T-helper 17 cell (primary cell): ENCODE measurements at places on chromosomes 5 and 9.

- DNase-seq, result no peak
These were observed 108.4 kb downstream of the MSX2 start for GRCh38 chr5:174832811-174833210.

DNA sequence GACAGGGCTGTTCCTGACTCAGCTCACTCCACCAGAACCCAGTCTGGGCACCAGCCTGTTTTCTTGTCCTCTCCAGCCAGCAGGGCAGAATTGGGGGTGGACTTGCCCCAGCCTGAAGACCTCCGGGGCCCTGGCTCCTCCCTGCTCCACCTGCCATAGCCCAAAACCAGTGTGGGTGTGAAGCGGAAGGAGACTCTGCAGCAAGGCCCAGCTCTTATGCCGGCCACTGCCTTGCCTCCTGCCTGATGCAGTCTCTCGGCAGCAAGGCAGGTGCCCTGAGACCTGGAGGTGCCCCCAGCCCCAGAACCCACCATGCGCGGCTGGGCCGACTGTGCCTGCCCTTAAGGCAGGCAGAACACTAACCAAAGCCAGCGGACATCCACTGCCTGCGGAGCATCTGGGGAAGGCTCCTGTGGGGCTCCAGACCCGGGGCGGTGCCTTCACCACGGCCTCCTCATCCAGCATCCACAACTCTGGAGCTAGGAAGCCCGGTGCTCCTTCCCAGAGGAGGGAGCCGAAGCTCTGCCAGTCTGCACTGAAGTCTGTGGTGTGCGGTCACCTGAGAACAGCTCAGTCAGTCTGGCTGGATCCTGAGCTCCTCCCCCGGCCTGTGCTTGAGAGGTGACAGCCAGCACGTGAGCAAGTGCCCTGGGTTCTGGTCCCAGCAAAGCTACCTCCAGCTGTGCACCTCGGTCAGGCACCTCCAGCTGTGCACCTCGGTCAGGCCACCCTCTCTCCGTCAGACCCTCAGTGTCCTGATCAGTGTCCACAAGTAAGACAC is 116.7 kb downstream of the ADAMTS2 start:
- no peak for DNase-seq

DNA sequence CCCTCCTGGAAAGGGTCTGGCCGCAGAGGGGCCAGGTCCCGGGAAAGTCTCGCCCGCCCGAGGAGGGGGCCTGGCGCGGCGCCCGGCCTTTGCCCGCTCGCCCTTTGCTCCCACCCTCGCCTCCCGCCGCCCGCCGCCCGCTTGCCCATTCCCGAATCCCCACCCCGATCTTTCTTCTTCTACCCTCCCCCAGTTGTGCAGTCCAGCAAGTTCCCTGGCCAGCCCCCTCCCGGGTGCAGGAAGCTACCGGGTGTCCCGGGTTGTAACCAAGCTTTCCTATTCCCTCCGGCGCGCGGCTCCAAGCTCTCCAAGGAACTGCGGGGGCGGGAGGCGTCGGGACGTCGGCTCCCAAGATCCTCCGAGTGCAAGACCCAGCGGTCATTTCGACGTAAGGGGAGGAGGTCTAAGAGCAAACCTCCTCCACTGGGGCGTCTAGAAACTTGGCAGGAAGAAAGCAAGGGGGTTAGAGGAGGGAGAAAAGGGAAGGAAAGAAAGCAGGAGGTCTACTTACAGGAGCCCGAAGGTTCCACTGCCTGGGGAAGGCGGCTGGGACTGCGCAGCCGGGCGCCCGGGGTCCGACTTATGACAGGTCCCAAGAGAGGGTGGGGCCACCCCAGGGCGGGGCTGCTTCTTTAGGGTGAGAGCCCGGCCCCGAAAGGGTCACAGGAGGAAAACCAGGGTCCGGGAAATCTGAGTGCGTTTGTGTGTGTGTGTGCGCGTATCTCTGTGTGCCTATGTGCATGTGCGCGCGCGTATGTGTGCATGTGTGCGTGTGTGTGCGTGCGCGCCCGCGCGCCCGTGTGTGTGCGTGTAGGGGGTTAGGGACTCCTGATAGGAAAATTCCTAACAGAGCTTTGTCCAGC is at the start of gene PTGR1:
Gene PTGR1, minus strand, starts transcription at position 556 of the 863 bp plus-strand sequence. CDS start 2,225 bp downstream, outside the sequence.
- no peak for DNase-seq

- DNase-seq, result no peak
These were observed 97.3 kb downstream of the PLCXD3 start for GRCh38 chr5:41413074-41413473.
